ENCODE measurements at places on chromosomes 5 and 9. TPM values are rescaled to one million over a fixed set of nuclear protein-coding genes. Genes with fewer than 3 reads are reported as not detected.

- DNase-seq: no peak
Observed at GRCh38 chr9:137295238-137295811, 6.7 kb downstream of the NRARP start.

DNA sequence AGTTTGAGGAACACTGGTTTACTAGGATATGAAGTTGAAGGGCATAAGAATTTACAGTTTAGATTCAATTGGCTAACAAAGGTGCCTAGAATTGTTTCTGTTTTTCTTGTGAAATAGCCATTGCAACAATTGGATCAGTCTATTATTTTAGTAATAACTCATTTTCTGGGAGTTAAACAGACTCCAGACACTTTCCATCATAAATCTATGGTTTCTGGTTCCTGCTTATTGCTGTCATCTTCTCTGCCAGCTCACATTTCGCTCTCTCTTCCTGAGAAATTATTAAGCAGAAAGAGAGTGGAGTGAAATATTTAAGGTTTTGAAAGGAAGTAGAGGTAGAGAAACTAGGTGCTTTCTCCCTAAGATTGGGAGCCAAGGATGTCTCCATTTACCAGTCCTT lies 165.1 kb upstream of the PRR16 start:
- no peak for DNase-seq

DNA sequence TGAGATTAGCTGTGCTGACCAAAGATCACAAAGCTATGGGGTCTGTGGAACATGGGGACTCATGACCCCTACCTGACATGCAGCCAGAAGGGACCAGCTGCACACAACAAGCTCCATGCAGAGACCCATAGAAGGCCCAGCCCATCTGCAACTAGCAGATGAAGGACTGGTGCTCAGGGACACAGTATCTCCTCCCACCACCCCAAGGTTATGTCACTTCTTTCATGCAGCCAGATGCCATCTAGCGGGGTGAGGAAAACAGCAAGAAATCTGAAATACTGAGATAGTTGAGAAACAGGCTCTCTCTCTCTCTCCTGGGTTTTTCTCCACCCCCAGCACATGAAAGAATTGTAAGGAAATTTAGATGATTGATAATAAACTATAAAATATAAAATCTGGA lies 161.3 kb upstream of the DAPK1 start:
- no peak for DNase-seq

GRCh38 chr9:122349201-122349600 lies 21.6 kb upstream of the PTGS1 start:
- DNase-seq: no peak

- DNase-seq: no peak
Observed at GRCh38 chr9:136599811-136600660, 54.2 kb upstream of the NOTCH1 start.

DNA sequence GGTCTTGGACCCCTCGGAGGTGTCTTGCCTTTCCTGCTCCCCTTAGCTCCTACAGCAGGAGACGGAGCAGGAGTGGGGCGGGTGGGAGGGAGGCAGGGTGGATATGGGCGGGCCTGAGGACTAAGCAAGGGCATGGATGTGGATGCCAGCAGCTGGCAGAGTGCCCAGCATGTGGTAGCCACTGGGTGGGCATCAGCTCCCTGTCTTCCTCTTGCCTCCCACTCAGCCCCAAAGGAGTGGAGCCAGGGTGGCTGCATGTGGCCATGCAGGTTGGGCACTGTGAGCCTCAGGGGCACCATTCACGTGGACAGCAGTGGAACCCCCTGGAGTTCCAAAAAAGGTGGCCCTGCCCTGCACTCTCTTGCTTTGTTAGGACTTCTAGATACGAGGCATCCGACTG lies 90.1 kb upstream of the TBCA start:
- DNase-seq: no peak

- DNase-seq: no peak
Observed at GRCh38 chr5:151775025-151775606, 3.4 kb downstream of the G3BP1 start.

GRCh38 chr5:104564530-104564929 lies 1001.9 kb upstream of the NUDT12 start:
- no peak for DNase-seq

- no peak for DNase-seq
Observed at GRCh38 chr9:100445161-100445902, 18.4 kb downstream of the MSANTD3 start.

- DNase-seq: no peak
Observed at GRCh38 chr9:81002906-81003305, 686.4 kb downstream of the TLE1 start.

DNA sequence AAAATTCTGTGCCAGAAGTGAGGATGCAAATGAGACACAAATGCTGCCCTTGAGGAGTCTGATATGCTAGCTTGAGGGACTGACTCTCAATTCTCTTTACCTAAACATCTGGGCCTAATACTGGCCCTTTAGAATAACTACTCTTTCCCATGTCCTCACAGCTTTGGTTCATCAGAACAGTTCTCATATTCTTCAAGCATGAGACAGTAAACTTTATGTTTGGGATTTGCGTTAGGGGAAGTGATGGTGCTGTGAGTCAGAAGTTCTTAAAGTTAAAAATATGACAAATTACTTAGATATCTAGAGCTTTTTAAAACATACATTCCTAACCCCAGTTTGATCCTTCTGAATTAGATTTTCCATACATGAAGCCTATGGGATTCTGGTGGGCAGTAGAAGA lies 665.0 kb upstream of the RGMB start:
- DNase-seq: peak; percentile 87

- DNase-seq: no peak
Observed at GRCh38 chr5:6570530-6570929, 62.3 kb downstream of the NSUN2 start.

- no peak for DNase-seq
Observed at GRCh38 chr5:56116599-56117141, 116.5 kb downstream of the ANKRD55 start.

Gene TMEM252
- polyA plus RNA-seq: not detected

Gene NPR3
- polyA plus RNA-seq: 4.0 TPM

Gene BNC2
- 46.8 TPM for polyA plus RNA-seq
